ENCODE measurements at places on chromosomes 3 and 15. TPM values are rescaled to one million over a fixed set of nuclear protein-coding genes. Genes with fewer than 3 reads are reported as not detected.

DNA sequence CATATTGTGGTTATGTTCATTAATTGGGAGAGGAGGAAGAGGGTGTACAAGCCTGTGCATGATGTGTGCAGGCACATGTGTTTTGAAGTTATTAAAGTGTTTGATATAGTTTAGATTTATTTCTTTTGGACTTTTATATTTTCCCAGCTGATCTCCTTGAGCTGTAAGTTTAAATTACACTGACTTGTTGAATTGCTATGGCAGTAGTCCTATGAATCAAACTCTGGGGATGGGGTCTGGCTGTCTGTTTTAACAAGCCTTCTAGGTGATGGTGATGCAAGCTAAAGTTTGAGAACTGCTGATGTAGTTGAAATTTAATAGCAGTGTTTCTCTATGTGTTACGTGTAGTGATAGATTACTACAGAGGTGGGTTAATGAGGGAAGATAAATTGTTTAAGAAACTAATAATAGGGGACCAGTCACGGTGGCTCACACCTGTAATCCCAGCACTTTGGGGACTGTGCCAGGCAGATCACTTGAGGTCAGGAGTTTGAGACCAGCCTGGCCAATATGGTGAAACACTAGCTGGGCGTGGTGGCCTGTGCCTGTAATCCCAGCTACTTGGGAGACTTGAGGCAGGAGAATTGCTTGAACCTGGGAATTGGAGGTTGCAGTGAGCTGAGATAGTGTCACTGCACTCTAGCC is 7.0 kb downstream of the ARIH1 start:
- no peak for DNase-seq
- no peaks in the 10 kb centered on the region for H3K27me3 ChIP-seq
- no peak overlapping the region for H3K4me3 ChIP-seq
- H3K27ac ChIP-seq = peak overlapping the region; percentile 19
- H3K36me3 ChIP-seq = peaks cover 38% of the 10 kb centered on the region

- peaks cover 14% of the 10 kb centered on the region for H3K27me3 ChIP-seq
- no peak overlapping the region for H3K27ac ChIP-seq
- H3K36me3 ChIP-seq = no peaks in the 10 kb centered on the region
Observed at GRCh38 chr15:100663915-100664281, 61.5 kb downstream of the ASB7 start.

Gene ATG3
- total RNA-seq = 70.6 TPM

DNA sequence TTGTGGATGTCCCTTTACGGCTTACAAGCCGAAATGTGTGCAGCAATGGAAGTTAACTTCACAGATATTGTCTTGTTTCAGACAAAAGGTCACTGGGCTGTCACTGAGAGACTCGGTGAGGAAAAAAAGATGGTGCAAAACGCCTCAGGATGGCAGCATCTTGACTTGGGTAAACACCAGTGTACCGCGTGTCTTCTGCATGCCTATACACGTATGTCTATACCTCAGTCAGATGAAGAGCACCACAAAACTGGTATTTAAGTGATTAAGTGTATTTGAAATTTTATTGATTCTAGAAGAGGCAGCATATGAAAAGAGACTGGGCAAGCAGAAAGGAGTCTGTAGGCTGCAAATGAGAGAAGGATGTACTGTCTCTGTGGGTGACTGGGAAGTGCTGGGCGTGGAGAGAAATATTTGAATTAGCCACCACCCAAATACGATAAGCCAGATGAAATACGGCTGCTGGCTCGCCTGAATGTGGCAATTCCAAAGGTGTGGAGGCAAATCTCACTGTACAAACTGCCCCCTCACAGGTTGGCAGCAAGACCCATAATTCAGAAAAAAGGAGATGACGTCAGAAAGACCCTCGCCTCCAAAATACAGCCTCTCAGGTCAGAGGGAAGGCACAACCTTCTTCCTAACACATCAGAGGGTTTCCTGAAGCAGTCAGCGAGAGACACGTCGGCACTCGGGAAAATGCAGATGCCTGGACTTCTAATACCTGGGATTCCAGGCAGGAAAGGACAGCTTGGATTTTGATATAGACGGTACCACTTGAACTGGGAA is 53.4 kb upstream of the NEO1 start:
- no peak for DNase-seq
- H3K27me3 ChIP-seq = peaks cover 77% of the 10 kb centered on the region
- no peak overlapping the region for H3K27ac ChIP-seq

GRCh38 chr15:92714077-92714476 is 58.5 kb upstream of the FAM174B start:
- peak overlapping the region; percentile 11 for H3K4me3 ChIP-seq
- H3K36me3 ChIP-seq = no peaks in the 10 kb centered on the region
- H3K27me3 ChIP-seq = peaks cover 17% of the 10 kb centered on the region

Gene SCG3
- not detected for total RNA-seq

DNA sequence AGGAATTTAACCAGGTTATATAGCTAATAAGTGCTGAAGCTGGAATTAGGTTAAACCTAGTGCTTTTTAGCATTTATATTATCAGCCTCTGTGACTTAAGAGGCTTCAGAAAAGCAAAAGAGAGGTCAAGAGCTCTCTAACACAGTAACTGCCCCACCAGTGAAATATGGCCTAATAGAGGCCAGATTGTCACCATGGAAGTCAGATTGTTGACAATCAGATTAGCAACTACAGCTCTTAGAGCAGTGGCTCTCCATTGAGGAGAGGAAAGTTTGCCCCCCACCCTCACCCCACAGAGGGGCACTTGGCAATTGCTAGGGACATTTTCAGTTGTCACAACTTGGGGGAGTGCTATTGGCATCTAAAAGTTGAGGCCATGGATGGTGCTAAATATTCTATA is 23.3 kb upstream of the LMOD3 start:
- peaks cover 2% of the 10 kb centered on the region for H3K27me3 ChIP-seq
- DNase-seq = no peak
- H3K36me3 ChIP-seq = no peaks in the 10 kb centered on the region
- H3K4me1 ChIP-seq = no peaks in the 10 kb centered on the region

Gene CAMP
- not detected for total RNA-seq

Gene TMEM212
- not detected for total RNA-seq

GRCh38 chr15:39835550-39835949 is 52.9 kb upstream of the FSIP1 start:
- no peaks in the 10 kb centered on the region for H3K36me3 ChIP-seq
- H3K27me3 ChIP-seq = peaks cover 43% of the 10 kb centered on the region
- no peak overlapping the region for H3K4me3 ChIP-seq
- no peak for DNase-seq
- H3K27ac ChIP-seq = no peak overlapping the region

DNA sequence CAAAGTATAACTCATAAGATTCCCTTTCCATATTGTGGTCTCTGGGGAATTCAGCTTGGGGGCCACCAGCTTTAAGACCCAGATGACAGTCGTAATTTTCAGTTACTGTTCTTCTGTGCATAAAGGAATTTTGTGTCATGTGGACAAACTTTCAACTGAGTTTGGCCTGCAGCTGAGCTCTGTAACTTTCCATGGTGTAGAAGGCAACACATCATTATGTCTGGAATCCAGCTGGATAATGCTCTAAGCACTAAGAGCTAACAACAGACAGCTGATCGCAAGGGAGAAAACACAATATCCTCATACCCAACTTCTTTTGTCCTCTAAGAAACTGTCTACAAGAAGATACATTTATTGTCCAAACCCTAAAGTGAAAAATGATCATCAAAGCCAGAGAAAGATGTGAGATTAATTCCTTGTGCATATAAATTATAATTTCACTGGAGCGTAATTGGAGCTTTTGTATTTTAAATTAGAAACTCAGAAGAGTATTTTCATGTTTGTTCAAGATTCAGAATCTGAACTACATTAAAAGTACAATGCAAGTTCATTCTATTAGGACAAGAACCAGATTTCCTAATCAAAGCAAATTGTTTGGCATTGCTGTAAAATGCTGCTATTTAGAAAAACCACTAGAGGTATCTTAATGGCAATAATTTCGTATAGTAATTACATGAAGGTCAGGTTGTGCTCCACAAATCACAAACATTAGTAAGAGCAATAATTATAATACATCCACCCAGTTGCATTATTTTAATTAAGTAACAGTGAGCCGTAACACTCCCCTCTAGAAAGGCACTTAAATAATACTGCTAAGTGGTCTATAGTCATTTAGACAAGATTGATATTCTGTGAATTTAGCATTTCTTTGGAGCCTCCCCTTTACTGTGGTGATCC is 218.8 kb downstream of the ATP8B4 start:
- peaks cover 9% of the 10 kb centered on the region for H3K4me1 ChIP-seq
- H3K27me3 ChIP-seq = no peaks in the 10 kb centered on the region
- no peak overlapping the region for H3K4me3 ChIP-seq
- DNase-seq = no peak
- no peak overlapping the region for H3K27ac ChIP-seq
- peaks cover 63% of the 10 kb centered on the region for H3K36me3 ChIP-seq

GRCh38 chr3:102060814-102061213 is 211.5 kb downstream of the NFKBIZ start:
- peaks cover 9% of the 10 kb centered on the region for H3K36me3 ChIP-seq
- no peak overlapping the region for H3K4me3 ChIP-seq
- no peaks in the 10 kb centered on the region for H3K27me3 ChIP-seq
- H3K27ac ChIP-seq = no peak overlapping the region
- no peak for DNase-seq

- DNase-seq = no peak
- H3K4me3 ChIP-seq = no peak overlapping the region
- H3K4me1 ChIP-seq = no peaks in the 10 kb centered on the region
- H3K27me3 ChIP-seq = no peaks in the 10 kb centered on the region
Observed at GRCh38 chr15:95713324-95713723, 617.2 kb upstream of the NR2F2 start.

DNA sequence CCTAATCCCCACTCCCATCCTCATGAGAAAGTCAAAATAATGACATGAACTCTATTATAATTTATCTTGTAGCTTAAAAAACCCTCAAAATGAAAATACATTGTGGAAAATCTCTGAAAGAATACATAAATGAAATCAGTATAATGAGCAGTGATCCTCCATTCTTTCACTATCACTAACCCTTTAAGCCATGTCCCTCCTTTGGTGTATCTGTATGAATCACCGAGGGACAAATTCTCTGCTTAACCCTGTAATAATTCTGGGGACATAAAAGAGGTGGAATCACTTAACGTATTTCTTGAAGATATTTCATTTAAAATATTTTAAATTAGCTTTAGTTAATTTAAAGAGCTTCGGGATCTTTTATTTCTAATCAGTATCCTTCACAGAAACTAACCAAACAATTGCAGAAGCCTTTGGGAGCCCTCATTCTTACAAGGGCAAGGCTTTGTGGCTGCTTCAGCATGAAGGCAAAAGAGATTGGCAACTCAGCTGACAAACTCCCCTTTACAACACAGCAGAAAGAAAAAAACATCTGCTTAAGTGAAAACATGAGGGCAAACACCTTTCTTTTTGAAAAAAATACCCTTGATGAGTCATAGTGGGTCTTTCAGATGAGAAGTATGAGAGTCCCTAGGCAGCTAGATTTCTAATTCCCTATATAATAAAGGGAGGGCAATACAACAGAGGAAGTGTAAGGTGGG is 44.0 kb upstream of the ALCAM start:
- no peak overlapping the region for H3K27ac ChIP-seq
- H3K36me3 ChIP-seq = no peaks in the 10 kb centered on the region
- H3K27me3 ChIP-seq = peaks cover 3% of the 10 kb centered on the region
- H3K4me3 ChIP-seq = no peak overlapping the region

Data from activated CD8-positive, alpha-beta memory T cell treated with anti-CD3 and anti-CD28 coated beads, Interleukin-2, amount 10 ng/mL, durations not matched to agents 7 days and 5 days (primary cell).